NCI-H146 (cell line): ENCODE measurements at places on chromosomes 5 and 9.

- no peak for DNase-seq
These were observed 93.4 kb downstream of the GNAQ start for GRCh38 chr9:77938163-77938562.

- no peak for DNase-seq
These were observed 160.5 kb downstream of the GOLPH3 start for GRCh38 chr5:32013658-32014057.

DNA sequence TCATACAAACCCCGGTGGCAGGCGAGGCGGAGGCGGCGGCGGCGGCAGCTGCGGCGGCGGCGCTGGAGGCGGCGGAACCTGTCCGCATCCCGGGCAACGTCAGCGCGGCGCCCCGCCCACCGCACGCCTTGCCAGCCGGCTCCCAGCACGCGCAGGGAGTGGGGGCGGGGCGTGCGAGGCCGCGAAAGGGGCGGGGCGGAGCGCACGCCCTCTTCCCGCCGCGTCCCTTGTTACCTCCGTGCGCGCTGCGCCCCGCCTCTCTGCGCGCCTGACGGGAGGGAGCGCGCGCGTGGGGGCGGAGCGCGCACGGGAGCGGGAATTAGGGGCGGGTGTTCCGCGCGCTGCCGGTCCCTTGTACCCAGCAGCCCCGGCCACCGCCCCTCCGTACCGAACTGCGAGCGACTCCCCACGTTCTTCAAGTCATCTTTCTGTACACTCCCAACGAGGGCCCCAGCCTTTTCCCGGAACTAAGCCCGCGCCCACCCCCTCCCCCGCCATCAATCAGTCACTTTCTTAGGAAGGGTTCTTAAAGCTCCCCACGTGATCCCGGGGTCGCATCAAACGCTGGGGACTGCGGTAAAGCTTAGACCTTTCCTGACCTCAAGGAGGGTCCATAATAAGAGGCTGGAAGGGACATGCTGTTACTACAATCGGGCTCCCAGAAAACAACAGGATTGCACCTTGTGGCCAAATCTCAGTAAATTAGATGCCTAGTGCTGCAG lies at the start of gene AGTPBP1:
AGTPBP1 (minus strand) TSS at position 80 of the 722 bp plus-strand sequence. CDS start 29,421 bp downstream, outside the sequence.
- peak; percentile 87 for DNase-seq

GRCh38 chr9:122100756-122101155 lies 7.6 kb upstream of the TTLL11 start:
- no peak for DNase-seq

DNA sequence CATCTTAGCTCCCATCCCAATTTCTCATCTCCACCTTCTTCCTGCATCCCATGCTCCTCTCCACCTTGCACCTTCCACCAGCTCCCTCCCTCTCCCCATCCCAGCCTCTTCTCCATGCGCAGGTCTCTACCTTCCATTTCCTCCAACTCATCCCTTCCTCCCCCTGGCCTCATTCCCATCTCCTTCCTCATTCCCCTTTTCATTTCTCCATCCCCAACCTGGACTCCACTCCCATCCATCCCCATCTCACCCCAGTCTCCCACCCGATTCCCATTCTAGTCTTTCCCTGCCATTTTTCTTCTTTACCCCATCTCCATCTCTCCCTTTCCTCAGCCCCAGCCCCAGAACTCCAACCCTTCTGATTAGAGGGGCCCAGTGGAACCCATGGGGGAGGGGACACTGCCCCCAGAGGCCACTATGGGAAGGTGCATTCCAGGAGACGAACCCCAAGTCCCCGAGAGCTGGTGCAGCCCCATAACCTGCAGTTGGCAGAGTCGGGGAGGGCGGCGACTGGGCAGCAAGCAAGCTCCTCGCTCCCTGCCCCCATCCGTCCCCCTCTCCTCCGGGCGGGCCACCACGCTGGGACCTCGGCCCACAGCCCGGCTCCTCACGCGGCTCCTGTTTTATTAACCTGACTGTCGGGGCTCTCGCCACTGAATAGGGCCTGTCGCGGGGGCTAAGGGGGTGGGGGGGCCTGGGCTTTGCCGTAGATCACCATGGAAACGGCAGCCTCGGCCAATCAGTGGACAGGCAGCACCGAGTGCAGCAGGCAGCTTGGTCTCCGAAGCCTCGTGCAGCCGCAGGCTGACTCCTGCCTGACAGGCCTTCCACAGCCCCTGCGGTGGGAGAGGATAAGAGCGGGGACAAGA lies 66.7 kb downstream of the PCDH1 start:
- DNase-seq: peak; percentile 62

DNA sequence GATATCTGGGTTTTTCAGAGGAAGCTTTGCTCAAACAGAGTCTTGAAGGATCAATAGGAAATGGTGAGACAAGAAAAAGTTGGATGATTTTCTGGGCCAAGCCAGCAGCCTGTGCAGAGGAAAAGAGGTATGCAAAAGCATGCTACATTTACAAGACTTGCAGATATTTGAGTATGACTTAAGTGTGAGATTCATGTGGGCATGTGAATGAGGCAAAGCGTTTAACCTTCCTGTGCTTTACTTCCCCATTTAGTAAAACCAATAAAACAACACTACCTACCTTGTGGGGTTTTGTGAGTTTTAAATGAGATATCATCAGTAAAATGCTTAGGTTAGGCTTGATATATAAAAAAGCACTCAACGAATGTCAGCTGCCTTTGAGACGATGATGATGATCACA lies 58.1 kb downstream of the PIP5K1B start:
- no peak for DNase-seq

DNA sequence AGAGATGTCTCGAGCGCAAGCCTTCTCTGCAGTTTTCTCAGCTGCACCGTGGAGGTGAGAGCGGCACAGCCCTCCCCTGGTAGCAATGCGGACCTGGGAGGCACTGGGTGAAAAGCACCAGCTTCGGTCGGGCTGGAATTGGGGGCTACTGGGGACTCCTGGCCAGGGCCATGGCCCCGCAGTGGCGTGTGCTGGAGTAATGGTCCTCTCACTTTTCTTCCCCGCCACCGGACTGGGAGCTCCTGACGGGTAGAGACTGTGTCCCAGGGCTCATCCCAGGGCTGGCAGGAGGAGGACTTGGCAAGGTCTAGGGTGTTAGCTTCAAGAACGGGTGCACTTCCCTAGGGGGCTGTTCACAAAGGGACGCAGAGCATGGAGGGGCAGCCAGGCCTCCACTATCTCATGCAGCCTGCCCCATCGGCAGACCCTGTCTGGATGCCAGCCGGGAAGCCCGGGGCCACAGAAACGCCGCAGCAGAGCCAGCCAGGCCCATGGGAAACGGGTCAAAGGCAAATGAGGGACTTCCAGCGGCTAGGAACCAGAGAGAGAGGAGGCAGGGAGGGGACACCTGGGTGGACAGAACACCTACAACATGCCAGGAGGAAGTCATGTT lies 92.6 kb upstream of the MVB12B start:
- no peak for DNase-seq

DNA sequence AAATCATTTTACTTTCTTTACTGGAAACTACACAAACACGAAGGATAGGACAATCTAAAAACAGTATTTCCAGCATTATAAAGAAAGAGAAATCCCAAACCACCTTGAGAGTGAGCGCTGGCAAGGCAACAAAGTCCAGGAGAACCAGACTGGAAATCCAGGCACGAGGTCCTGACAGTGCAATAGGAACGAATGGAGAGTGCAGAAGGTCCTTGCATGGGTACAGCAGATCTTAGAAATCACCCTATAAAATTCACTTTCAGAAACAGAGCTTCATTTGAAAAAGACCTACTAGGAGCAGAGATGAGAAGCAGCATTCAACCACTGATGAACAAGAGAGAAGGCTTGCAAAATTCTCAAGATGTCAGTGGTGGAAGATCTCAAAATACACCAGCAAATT lies 133.7 kb upstream of the ST8SIA4 start:
- no peak for DNase-seq

- DNase-seq: no peak
These were observed 5.9 kb downstream of the NCS1 start for GRCh38 chr9:130177898-130178805.

- peak; percentile 75 for DNase-seq
These were observed at the start of gene ARHGEF37 for GRCh38 chr5:149581192-149581861. TSS of gene ARHGEF37 (plus strand) at chr5:149581498. CDS start at chr5:149597770, 16,272 bp downstream.

GRCh38 chr5:128522336-128522735 lies 15.7 kb downstream of the FBN2 start:
- no peak for DNase-seq

DNA sequence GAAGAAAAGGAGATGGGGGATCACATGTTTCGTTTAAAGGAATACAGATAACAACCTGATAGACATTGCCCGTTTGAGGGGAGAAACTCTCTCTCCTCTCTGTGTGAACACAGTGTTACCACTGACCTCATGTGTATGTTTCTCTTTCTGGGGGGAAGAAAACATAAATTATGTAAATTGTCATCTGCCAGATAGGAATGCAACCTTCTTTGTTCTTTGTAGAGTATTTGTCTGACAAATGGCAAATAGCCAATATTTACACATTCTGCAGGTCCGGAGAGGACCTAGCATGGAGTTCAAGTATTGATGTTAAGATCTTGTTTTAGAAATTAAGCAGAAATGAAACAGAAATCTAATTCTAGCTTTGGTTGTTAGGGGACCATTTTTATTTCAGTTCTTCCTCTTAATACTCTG lies 276.3 kb downstream of the SAXO1 start:
- DNase-seq: peak; percentile 43

DNA sequence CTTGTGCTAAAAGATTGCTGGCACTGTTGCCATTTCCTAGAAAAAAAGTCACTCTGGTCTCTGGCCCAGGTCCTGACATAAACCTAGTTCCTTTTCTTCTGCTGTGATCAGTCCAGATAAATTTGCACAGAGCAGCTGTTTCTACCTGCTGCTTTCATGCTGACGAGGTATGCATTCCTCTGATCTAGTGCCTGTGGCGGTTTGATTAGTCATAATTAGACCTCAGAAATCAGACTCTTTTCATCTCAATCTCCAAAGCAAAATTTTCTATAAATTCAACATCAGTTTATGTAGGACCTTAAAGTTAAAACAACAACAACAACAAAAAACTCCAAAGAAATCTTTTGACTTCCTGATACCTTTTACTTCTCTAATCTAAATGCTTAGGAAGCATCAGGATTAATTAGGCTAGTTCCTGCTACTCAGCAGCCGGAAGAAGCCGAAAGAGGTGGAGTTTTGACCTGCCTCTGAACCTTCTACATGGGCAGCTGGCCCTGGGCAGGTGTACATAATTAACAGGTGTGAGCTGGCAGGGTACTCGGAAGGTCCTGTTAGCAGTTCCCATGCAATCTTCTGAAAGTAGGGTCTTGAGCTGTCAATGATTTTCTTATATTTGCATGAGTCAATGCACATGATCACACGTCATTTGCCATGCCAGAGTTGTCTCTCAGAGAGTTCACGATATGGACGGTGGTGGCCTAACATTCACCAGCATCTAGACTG lies 83.3 kb upstream of the CCDC112 start:
- DNase-seq: peak; percentile 96

DNA sequence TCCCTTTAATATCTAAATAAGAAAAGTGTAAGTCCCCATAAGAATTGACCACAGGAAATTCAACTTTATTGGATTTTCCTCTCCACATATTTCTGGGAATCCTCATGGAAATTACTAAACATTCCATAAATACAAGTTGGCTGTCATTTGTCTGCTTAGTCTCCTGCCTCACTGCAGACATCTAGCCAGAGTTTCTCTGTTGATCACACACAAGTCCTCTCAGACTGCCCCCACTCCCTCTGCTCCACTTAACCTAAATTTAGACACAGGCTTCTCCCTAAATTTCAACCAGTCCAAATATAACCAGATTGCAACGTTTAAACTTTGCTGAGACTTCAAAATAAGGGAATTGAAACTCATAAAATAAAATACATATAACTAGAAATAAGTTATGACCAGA lies 982.1 kb downstream of the DTWD2 start:
- no peak for DNase-seq

GRCh38 chr5:115109356-115109755 lies 60.4 kb downstream of the TRIM36 start:
- no peak for DNase-seq

GRCh38 chr9:98117984-98118639 lies 910 bp downstream of the TRIM14 start:
- DNase-seq: no peak

GRCh38 chr9:134661299-134661698 lies 19.7 kb downstream of the COL5A1 start:
- DNase-seq: no peak

- no peak for DNase-seq
These were observed 8.8 kb upstream of the PRDM6 start for GRCh38 chr5:123080215-123080614.

GRCh38 chr9:131273856-131274673 lies 2.2 kb downstream of the FAM78A start:
- DNase-seq: no peak

- no peak for DNase-seq
These were observed 3.3 kb upstream of the DCTN3 start for GRCh38 chr9:34623374-34624235.

GRCh38 chr9:137073992-137074399 lies 3.3 kb upstream of the UAP1L1 start:
- DNase-seq: no peak

DNA sequence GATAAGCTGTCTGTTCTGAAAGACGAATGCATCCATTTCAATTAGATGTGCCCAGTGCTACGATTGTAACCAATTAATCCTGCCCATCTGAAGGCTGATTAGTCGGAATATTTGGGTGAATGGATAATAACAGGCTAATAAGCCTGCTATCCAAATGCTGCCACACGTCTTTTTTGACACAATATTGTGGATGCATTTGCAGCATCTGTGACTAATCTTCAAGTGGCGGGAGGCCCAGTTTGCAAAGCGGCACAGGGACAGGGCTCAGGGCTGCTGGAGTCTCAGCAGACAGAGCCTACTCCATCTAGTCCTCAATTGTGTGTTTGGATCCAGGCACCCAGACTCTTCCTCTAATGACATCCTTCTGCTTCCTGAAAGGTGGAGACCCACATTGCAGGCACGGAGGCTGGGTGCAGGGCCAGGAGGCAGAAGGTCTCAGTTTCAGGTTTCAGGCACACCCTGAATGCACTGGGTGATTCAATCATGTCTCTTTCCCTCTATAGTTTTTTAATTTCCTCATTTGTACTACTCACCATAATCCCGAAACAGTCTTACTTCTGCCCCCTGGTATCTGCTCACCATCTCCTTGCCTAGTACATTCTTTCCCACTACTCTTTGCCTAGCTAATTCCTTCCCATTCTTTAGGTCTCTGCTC lies 169.6 kb downstream of the ASTN2 start:
- no peak for DNase-seq
